ENCODE measurements at places on chromosomes 7 and 10.
A peak's percentile ranks its signal among the peaks of the same experiment; 100 is the strongest.

DNA sequence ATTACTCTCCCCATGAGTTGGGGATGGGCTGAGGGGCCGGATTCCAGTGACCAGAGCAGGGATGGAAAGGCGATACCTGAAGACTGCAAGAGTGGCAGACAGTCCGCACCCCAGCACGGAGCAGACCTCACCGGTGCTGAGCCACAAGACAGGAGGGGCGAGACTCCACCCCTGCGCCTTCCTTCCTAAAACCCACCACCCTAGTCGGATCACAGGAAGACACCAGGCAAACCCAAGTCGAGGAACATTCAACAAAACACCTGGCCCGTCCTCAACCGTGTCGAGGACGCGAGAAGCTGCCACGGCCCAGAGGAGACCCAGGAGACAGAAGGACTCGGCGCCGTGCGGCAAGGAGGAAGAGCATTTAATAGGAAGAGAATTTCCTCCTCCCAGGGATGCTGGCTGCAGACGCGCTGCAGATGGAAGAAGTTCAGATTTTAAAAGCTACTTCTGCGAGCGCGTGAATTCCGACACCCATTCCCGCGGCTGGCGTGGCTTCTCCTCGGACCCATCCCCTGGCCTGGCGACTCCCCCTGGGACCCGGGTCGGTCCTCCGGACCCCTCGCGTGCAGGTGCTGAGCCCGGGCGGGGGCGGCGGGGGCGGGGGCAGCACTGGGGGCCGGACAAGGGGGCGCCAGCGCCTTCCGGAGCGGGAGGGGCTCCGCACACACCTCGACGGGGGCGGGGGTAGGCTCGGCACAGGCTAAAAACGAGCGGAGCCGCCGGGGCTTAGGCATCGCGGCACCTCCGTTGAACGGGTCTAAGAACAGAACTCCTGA lies 563 bp upstream of the UTF1 start:
- DNase-seq, result no peak

DNA sequence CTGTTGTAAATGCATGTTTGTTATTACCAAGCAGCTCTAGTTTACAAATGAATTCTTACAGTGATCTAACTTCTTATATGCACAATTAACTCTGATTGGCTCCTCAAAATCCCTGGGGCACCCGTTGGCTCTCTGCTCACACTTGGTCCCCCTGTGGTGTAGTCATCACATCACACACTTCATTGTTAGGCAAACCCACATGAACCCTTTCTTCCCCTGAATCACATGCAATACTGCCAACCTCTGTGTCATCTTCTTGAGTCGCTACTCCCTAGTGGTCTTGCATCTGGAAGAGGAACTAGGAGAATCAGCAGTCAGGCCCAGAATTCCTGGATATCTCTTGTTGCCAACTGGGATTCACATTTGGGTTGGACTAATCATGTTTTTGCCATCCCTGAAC lies 73.1 kb downstream of the CD36 start:
- no peak for DNase-seq

GRCh38 chr10:132504501-132505272 lies 32.9 kb upstream of the INPP5A start:
- no peak for DNase-seq

DNA sequence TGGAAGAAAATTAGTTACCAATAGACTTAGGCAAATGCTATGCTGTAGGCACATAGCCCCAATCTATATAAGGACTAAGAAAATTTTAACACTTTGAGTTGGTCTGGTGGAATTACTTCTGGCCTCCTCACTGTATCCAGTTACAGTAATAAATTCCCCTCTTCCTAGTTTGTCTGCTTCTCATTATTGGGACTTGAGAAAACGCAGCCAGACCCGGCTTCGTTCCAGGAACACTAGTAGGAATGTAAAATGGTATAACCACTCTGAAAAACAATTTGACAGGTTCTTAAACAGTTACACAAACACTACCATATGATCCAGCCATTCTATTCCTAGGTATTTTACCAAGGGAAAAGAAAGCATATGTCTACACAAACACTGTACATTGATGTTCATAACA lies 150.2 kb downstream of the VPS50 start:
- no peak for DNase-seq

DNA sequence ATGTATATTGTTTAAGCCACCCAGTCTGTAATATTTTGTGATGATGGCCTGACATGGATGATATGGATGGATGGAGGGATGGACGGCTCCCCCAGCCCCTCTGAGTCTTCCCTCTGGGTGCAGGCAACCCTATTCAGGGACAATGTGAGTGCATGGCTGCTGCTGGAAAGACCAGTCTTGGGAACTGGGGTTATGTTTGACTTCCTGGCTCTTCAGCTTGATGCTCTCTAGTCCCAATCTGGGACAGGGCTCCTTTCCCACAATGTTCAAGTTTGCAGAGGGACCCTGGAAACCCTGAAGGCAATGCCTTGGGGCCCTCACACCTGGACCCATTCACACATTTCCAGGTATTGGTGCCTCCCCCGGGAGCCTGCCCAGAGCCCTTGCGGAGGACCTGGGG lies 52.3 kb upstream of the RET start:
- DNase-seq, result no peak

DNA sequence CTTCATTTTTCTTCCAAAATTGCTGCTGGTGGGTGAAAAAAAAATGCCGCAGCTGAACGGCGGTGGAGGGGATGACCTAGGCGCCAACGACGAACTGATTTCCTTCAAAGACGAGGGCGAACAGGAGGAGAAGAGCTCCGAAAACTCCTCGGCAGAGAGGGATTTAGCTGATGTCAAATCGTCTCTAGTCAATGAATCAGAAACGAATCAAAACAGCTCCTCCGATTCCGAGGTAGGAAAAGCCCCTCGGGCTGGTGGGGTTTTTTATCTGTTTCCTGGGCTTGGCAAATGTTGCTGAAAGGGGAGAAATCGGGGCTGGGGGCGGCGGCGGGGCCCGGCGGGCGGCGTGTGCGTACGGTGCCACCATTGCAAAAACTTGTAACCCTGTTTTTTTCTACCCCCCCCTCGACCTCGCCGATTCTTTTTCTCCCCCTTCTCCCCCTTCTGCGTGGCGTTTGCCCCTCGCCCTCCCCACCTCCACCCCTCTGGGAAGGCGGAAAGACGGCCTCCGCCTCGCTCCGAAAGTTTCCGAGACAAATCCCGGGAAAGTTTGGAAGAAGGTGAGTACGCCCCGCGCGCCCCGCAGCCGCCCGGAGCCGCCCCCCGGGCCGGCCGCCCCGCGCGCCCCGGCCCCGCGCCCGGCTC lies 789 bp downstream of the TCF7L2 start:
- DNase-seq, result no peak

GRCh38 chr10:33143160-33143728 lies 185.2 kb upstream of the ITGB1 start:
- DNase-seq, result peak; percentile 20

DNA sequence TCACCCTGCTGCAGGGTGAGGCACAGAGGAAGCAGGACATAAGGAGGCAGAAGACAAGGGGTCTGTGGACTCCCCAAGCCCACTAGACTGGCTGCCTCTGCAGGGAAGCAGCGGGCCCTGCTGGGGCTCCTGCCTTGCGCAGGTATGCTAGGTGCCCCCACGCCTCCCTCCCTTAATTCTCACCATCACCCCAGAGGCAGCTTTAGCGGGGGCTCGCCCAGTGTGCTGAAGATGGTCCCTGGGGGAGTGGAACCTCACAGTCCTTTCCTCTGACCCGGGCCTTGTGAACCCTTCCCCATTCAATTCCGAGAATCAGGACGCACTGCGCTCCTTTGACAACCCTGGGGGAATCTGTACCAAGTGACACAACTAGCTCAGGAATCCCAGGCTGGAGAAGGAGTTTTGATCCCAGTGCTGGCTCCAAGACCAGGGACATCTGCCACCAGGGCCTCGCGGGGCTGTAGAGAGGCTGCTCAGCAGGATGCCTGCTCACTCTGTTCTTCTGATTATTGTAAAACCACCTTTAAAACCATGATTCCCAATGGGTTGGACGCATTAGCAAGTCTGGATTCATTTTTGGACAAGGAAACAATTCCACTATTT lies 468.4 kb downstream of the TCERG1L start:
- DNase-seq, result no peak

GRCh38 chr7:27398851-27399250 lies 156.2 kb downstream of the EVX1 start:
- no peak for DNase-seq

- DNase-seq, result no peak
Measured at GRCh38 chr7:74587435-74588126, 69.9 kb upstream of the GTF2I start.

GRCh38 chr7:114530057-114530611 lies 115.5 kb downstream of the FOXP2 start:
- DNase-seq, result no peak

DNA sequence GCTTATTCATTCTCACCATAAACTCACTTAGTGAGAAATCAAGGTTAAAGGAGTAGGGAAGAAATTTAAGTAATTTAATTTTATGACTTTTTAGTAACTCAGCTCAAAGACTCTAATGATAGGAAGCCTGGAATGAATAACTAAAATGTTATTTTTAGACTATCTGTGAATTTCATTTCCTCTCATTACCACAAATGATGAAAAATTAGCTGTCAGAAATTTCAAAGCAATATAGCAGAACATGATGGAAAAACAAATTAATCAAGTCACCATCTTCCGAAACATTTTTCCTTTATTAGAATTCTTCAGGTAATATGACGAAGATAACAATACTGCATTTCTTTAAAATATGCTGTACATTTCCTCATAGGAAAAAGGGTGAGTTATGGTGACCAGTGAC lies 2.7 kb upstream of the ITGB8 start:
- no peak for DNase-seq

DNA sequence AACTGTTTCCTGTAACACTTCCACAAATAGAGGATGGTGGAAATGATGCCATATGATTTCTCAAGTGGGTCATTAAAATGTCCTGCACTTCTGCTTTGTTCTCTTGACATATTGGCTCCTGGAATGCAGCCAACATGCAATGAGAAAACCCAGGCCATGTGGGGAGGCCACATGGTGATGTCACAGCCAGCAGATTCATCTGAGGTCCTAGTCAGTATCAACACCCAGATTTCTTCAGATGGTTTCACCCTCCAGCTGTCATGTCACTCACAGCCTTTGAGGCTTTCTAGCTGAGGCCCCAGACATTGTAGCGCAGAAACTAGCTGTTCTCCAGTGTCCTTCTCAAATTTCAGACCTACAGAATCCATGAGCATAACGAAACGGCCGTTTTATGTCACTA lies 102.3 kb upstream of the NUPR2 start:
- DNase-seq, result no peak

GRCh38 chr7:91267171-91267955 lies 3.1 kb downstream of the FZD1 start:
- DNase-seq, result no peak

DNA sequence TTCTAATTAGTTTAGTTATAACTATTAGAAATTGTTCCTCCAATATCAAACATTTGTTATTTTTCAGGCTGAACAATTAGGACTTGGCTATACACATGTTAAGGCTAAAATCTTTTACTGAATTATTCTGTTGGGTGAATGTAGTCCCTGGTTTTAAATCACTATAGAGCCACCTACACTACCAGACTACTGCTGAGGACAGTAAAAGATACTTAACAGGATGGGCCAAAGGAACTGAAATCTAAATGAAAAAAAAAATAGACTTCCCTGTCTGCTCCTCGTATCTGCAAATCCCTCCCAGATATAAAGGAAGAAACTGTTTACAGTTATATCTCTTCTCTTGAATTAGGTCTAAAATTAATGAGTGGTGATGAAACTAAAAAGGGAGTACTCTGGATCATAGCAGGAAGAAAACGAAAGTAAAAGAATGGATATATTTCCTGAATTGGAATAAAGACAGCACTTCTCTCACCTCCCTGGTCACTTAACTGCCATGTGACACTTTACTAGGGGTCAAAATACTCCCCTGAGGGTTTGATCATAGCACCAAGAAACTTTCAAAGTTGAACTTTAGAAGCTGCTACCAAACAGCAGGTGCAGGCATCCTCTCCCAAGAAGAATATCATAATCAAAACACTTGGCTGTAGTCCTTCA lies 12.7 kb downstream of the FBXW4 start:
- DNase-seq, result no peak

- DNase-seq, result no peak
Measured at GRCh38 chr10:86372784-86373239, 6.2 kb upstream of the GRID1 start.

GRCh38 chr10:125083576-125083920 lies 76.8 kb downstream of the CTBP2 start:
- DNase-seq, result no peak

- DNase-seq, result no peak
Measured at GRCh38 chr10:108735380-108735779, 1187.9 kb downstream of the XPNPEP1 start.

- DNase-seq, result no peak
Measured at GRCh38 chr7:17661982-17662585, 278.2 kb downstream of the SNX13 start.

DNA sequence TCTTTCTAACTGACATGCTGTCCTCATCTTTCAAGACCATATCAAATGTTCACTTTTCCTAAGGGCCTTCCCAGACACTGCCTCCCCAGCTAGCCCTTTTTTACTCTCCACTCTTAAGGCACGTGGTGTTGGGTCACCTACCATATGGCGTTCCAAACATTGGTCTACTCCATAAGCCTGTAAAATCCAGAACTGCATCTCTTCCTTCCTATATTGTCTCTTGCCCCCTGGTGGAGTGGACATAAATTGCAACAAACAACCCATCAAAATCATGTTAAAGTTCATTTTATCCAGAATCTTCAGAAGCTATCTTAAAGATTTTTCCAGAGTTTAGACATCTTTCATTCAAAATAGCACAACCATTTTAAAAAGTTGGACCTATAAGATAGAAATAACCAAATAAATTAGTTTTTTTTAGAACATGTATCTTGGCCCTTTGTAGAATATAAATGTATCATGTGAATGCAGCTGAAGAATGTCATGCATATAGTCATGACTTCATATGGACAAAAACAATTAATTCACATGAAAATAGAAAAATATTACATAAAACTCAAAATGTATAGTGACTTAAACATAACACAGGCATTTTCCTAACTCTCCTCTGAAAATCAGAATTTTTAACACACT lies 180.6 kb upstream of the CHRM2 start:
- DNase-seq, result no peak

DNA sequence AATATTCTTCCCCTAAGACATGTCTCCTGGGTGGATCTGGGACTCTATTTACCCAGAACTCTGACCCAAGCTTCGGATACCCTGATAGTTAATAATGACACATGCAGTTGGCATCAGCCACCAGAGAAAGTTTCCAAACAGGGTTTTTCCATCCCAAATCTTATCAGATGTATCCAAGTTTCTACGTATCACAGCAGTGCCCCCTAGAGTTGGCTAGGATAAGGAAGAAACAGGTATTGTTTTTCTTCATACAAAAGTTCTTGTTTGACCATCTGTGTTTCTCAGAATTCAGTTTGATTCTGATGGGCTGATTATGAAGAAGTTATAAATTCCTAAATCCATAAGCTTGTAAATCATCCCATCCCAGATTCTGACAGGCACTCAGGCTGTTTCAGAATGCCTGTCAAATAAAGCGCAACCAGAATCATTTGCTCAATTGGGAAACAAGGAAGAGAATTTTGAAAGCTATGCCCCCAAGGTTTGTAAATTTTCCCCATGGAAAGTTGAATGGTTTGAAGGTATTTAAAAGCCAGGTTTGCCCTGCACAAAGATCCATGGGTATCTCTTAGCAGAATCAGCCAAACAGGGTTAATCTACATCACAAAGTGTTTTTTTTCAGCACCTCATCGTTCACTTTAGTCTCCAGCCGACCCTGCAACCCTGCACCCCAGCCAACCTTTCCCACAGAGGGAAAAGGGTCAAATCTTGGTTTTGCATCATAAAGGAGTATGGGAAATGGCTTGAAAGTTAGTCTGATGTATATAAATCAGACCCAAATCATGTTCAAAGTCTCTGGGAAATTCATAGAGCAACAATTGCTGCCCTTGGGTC lies 47.4 kb downstream of the NRAP start:
- no peak for DNase-seq

All from activated gamma-delta T cell treated with Interleukin-2 at 50 U/mL for 16 hours (primary cell).